Osteoblast (primary cell): ENCODE measurements at places on chromosomes 12 and 14. TPM values are rescaled to one million over a fixed set of nuclear protein-coding genes. Genes with fewer than 3 reads are reported as not detected.

DNA sequence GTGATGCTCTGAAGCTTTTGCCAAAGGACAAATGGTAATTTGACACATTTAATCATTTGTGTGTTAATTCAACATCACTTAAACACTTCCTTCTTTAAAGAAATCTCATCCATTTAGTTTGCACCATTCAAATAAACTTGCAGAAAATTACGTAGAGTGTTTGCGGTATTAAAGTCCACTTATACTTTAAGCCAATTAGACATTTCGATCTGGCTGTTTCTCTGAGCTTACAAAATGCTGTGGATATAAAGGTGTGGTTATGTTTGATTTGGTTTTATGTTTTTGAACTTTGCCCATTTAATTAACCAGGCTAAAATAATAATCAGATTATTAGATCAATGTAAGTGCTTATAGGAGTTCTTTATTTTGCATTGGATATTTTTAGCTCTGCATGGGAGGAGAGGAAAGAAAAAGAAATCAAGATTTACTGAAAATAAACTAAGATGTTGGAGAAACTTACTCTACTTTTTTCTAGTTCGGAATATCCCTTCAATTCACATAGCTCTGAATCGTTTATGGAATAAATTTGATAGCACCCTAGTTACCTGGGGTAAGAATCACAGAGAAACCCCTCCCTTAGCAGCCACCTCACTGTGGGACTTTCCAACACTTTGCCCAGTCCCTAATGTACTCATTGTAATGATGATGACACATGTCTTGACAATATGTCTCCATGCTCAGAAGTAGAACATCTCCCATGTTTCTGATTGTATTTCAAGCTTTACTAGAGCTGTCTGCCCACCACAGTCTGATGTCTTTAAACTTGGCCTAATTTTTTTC is 268.0 kb downstream of the BTG1 start:
- no peak overlapping the region for H3K4me3 ChIP-seq
- no peaks in the 10 kb centered on the region for H3K4me1 ChIP-seq
- no peaks in the 10 kb centered on the region for H3K27me3 ChIP-seq
- H3K36me3 ChIP-seq = no peaks in the 10 kb centered on the region

DNA sequence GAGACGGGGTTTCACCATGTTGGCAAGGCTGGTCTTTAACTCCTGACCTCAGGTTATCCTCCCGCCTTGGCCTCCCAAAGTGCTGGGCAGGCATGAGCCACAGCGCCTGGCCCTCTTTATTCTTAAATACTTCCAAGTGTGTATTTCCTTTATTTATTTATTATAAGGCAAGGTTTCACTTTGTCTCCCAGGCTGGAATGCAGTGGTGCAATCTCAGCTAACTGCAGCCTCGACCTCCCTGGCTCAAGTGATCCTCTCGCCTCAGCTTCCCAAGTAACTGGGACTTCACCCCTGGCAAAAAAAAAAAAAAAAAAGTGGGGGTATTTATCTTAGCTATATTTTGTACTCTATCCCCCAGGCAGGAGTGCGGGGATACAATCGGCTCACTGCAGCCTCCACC is 6.8 kb downstream of the FAM216A start:
- peaks cover 8% of the 10 kb centered on the region for H3K36me3 ChIP-seq
- H3K27me3 ChIP-seq = no peaks in the 10 kb centered on the region
- H3K4me1 ChIP-seq = no peaks in the 10 kb centered on the region
- H3K27ac ChIP-seq = no peak overlapping the region
- DNase-seq = no peak

DNA sequence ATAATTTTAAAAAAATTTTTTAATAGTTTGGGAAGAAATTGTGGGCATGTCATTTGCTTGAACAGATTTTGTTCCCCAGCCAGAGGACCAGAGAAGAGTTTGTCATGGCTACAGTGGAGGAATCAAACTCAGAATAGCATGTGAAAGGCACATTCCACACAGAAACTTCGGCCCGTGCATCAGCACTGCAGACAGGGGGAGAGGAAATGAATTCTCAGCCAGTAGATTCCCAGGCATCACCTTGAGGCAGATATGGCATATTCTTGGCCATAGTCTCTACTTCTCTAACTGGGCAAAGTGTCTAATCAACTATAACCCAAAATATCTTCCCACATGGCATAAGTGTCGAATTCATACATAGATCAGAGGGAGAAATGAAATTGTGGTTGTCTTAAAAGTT is 153.3 kb downstream of the PRKCH start:
- DNase-seq = no peak
- no peaks in the 10 kb centered on the region for H3K27me3 ChIP-seq

- H3K36me3 ChIP-seq = no peaks in the 10 kb centered on the region
- no peaks in the 10 kb centered on the region for H3K27me3 ChIP-seq
- no peak for DNase-seq
- H3K4me3 ChIP-seq = no peak overlapping the region
- H3K27ac ChIP-seq = no peak overlapping the region
- H3K4me1 ChIP-seq = no peaks in the 10 kb centered on the region
Observed at GRCh38 chr12:102299731-102300130, 102.1 kb upstream of the PMCH start.

GRCh38 chr12:109494348-109494881 is 17.0 kb downstream of the UBE3B start:
- H3K4me1 ChIP-seq = no peaks in the 10 kb centered on the region
- H3K36me3 ChIP-seq = peaks cover 52% of the 10 kb centered on the region
- H3K4me3 ChIP-seq = no peak overlapping the region
- DNase-seq = no peak

- H3K4me3 ChIP-seq = no peak overlapping the region
- no peak for DNase-seq
- no peaks in the 10 kb centered on the region for H3K27me3 ChIP-seq
- peaks cover 4% of the 10 kb centered on the region for H3K36me3 ChIP-seq
- H3K4me1 ChIP-seq = peaks cover 21% of the 10 kb centered on the region
- no peak overlapping the region for H3K27ac ChIP-seq
Observed at GRCh38 chr12:119666226-119666795, 1.6 kb upstream of the PRKAB1 start.

- H3K36me3 ChIP-seq = no peaks in the 10 kb centered on the region
- no peak overlapping the region for H3K4me3 ChIP-seq
- H3K27ac ChIP-seq = no peak overlapping the region
- DNase-seq = no peak
- H3K4me1 ChIP-seq = no peaks in the 10 kb centered on the region
- H3K27me3 ChIP-seq = peaks cover 29% of the 10 kb centered on the region
Observed at GRCh38 chr12:132424811-132425210, 65.1 kb upstream of the FBRSL1 start.

- H3K4me1 ChIP-seq = peaks cover 74% of the 10 kb centered on the region
- H3K36me3 ChIP-seq = no peaks in the 10 kb centered on the region
- peak; percentile 84 for DNase-seq
- H3K27me3 ChIP-seq = no peaks in the 10 kb centered on the region
Observed at GRCh38 chr14:77039285-77040058, 11.0 kb upstream of the IRF2BPL start.

DNA sequence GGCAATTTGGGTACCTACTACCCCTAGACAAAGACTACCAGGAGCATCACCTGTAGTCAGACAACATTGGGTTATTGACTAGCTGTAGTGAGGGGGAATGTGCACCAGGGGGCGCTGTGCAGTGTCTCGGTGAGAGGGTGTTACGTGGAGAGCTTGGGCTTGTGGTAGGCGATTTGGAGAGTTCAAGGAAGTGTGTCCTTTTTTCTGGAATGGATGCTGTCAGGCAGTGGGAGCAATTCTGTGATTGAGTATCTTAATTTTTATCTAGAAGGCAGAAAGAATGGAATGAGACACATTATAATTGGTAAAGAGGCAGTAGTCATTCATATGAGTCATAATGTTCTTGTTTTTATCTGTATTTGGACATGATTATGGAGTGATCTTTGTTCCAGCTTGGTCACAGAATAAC is 187.7 kb downstream of the GALC start:
- DNase-seq = no peak
- H3K4me3 ChIP-seq = no peak overlapping the region
- no peaks in the 10 kb centered on the region for H3K36me3 ChIP-seq

DNA sequence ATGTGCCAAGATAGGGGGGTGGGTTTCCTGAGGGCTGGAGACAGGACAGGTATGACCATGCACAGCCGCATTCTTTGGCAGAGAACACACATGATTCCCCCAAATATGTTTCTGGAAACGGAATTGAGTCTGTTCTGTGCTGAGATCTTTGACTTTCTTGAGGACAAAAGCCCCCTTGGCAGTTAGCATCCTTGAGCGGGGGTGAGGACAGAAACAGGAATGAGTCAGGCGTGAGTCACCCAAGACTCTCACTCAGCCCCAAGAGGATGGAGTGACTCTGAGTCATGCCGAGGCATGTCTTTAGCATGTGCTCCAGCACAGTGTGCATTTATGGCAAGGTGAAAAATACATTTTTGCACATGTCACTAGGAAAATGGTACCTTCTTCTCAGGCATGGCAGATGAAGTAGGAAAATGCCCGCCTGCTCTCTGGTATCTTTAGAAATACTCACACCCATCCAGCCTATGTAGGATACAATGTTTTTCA is 52.1 kb downstream of the DAD1 start:
- no peaks in the 10 kb centered on the region for H3K36me3 ChIP-seq
- no peak overlapping the region for H3K4me3 ChIP-seq
- peaks cover 25% of the 10 kb centered on the region for H3K4me1 ChIP-seq
- peak; percentile 87 for DNase-seq
- H3K27me3 ChIP-seq = no peaks in the 10 kb centered on the region

GRCh38 chr12:132783917-132784531 is 22.4 kb upstream of the ANKLE2 start:
- H3K27ac ChIP-seq = no peak overlapping the region
- peaks cover 73% of the 10 kb centered on the region for H3K36me3 ChIP-seq
- no peaks in the 10 kb centered on the region for H3K4me1 ChIP-seq
- no peak for DNase-seq
- H3K27me3 ChIP-seq = no peaks in the 10 kb centered on the region

Gene CMKLR1
- total RNA-seq = 6.8 and 9.8 TPM in 2 replicates

Gene CTSG
- not detected in 2 replicates for total RNA-seq

Gene CEP128
- 5.4 and 7.7 TPM in 2 replicates for total RNA-seq

Gene ISM2
- total RNA-seq = not detected in 2 replicates

Gene CPNE8
- 20.6 and 23.9 TPM in 2 replicates for total RNA-seq
